A172 (cell line): ENCODE measurements at places on chromosomes 12 and 14. TPM values are rescaled to one million over a fixed set of nuclear protein-coding genes. Genes with fewer than 3 reads are reported as not detected.

The FOXN4 gene
- total RNA-seq: not detected in 2 replicates

The SCARB1 gene
- total RNA-seq: 16.4 and 27.3 TPM in 2 replicates

The JPH4 gene
- not detected in 2 replicates for total RNA-seq

The PTPRB gene
- 2.3 and 3.5 TPM in 2 replicates for total RNA-seq

The SLC25A21 gene
- total RNA-seq: 0.22 TPM in 1 of 2 replicates, not detected in the other

The IAPP gene
- total RNA-seq: not detected in 2 replicates

The BTG1 gene
- total RNA-seq: 4.0 and 4.7 TPM in 2 replicates

The TMCC3 gene
- total RNA-seq: 0.05 and 0.12 TPM in 2 replicates

The LRRC43 gene
- not detected in 2 replicates for total RNA-seq

The GPHN gene
- 10.7 and 13.3 TPM in 2 replicates for total RNA-seq

DNA sequence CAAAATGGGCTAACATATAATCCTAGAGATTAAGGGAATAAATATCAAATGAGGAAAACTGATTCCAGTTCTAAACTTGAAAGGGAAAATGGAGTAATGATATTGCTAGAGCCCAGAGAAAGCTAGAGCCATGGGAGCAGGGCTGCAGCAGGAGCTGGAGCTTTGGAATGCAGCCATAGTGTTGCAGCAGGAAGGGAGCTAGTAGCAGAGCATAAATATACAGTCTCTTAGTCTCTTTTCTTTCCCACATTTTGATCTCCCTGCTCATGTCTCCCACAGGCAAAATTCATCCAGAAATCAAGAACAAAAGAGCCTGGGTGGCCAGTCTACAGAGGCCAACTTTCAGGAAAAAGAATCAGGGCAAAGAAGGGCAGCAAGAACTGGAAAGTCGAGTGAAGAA, 253.7 kb downstream of the ATXN7L3B start:
- DNase-seq: no peak

DNA sequence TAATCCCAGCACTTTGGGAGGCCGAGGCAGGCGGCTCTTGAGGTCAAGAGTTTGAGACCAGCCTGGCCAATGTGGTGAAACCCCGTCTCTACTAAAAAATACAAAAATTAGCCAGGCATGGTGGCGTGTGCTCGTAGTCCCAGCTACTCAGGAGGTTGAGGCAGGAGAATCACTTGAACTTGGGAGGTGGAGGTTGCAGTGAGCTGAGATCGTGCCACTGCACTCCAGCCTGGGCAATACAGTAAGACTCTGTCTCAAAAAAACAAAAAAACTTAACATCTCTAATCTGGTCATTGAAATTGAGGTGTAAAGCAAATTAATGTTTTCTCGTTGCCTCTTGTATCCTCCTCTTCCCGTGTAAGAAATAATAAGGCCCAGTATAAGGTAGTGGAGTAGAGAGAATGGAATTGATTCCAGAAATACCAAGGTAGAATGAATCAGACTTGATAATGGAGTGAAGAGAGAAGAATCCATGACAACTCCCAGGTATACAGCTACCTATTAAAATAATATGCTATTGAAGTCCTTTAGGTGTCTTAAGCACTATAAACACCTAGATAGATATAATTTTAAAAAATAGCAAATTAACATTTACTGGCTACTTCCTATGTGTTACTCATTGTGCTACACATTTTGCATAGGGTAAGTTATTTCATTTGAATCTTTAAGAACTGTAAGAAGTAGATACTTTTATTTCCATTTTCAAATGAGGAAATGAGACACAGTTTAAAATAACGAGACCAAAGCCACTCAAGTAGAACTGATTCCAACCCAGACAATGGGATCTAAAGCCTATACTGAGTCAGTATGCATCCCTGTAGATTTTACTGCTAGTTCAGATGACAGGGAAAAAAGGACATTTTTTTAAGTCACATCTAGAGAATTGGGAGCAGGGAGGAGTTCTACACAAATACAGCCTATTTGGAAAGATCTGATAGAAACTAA, 23.2 kb downstream of the RAP1B start:
- DNase-seq: no peak

DNA sequence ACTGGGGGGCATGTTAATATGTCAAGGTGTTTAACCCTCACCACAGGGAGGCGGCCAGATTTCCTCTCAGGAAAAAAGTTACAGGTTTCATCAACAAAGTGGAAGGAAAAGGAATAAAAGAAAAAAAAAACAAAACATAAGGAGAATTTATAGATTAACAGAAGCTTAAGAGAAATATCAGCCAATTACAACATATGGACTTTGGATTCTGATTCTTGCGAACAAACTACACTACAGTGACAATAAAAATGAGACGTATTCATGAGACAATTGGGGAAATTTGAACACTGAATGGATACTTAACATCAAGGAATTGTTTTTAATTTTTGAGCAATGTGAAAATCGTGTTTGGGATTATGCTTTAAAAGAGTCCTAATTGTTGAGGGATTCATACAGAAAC, 60.4 kb downstream of the CALM1 start:
- no peak for DNase-seq

GRCh38 chr12:113505941-113506340, 34.3 kb upstream of the LHX5 start:
- DNase-seq: no peak

DNA sequence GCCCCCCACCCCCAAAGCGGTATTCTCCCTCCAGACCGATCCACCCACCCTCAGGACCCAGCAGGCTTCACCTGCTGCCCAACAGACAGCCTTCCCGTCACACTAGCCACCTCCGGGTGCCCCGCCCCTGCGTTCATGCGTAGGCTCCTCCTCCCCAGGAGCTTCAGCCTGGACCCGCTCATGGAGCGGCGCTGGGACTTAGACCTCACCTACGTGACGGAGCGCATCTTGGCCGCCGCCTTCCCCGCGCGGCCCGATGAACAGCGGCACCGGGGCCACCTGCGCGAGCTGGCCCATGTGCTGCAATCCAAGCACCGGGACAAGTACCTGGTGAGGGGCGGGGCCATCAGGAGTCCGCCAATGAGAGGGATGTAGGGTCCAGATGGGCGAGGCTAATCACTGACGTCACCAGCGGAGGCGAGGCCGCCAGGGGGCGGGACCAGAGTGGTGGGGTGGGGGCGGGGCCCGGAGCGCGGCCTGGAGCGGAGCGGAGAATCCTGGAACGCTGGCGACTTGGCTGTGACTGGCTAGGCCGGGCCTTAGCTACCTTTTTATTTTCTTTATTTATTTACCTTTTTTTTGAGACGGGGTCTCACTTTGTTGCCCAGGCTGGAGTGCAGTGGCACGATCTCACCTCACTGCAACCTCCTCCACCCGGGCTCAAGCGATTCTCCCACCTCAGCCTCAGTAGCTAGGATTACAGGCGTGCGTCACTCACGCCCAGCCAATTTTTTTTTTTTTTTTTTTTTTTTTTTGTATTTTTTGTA, 4.4 kb downstream of the TNS2 start:
- DNase-seq: no peak

DNA sequence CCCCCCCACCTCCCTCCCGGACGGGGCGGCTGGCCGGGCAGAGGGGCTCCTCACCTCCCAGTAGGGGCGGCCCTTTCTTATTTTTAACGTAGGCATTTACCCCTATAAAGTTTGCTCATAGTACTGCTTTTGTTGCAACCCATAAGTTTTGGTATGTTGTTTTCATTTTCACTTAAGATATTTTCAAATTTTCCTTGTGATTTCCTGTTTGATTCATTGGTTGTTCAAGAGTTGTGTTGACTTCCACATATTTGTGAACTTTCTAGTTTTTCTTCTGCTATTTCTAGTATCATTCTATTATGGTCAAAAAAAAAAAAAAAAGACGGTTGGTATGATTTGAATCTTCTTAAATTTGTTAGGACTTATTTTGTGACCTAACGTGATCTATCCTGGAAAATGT, 6.5 kb downstream of the NOXRED1 start:
- DNase-seq: no peak

- DNase-seq: no peak
Measured at GRCh38 chr14:99846808-99847207, 53.6 kb downstream of the EML1 start.

GRCh38 chr12:106342397-106343213, 14.9 kb upstream of the POLR3B start:
- peak; percentile 47 for DNase-seq

GRCh38 chr14:73997944-73998447, 21.1 kb downstream of the ENTPD5 start:
- no peak for DNase-seq

- DNase-seq: no peak
Measured at GRCh38 chr12:25794571-25794970, 163.9 kb upstream of the RASSF8 start.

- no peak for DNase-seq
Measured at GRCh38 chr12:52146089-52146821, 45.6 kb downstream of the KRT80 start.

DNA sequence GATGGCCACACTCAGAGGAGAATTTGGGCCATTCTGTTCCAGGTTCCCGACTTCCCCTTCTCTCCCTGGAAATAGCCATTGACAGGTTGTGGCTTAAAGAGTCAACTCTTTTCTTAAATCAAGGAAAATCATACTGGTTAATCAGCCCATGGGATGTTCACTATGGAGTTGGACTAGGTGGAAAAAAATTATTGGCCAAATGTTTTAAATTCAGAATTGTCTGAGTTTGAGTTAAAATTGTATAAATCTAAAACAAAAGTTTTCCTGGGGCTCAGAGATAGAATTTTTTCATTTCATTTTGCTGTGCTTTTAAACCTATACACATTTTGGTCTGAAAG, 6.5 kb downstream of the ESRRB start:
- no peak for DNase-seq

DNA sequence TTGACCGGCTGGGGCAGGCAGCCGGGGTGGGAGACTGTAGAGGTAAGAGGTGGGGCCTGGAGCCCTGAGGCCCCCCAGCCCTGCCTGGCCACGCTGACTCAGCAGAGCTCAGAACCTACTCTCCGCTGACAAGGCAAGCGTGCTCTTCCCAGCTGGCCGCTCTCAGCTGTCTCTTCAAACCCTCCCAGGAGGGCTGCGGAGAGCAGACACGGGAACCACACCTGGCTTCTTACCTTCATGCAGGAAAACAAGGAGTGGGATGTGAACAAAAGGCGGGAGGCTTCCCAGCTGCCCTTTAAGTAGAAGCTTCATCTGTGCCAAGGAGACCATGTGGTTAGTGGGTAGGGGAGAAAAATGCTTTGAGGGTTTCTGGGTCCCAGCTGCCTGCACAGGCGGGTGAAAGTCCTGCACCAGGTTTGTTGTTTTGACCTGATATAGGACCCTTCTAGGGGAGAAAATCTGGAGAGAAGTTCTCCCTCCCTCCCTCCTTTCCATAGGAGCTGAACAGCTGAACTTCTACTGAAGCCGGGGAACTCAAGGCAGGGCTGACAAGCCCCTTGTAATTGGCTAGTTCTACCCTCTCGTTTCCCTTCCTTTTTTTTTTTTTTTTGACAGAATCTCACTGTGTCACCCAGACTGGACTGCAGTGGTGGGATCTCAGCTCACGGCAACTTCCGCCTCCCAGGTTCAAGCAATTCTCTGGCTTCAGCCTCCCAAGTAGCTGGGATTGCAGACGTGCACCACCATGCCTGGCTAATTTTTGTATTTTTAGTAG, 12.8 kb upstream of the TESC start:
- DNase-seq: no peak

DNA sequence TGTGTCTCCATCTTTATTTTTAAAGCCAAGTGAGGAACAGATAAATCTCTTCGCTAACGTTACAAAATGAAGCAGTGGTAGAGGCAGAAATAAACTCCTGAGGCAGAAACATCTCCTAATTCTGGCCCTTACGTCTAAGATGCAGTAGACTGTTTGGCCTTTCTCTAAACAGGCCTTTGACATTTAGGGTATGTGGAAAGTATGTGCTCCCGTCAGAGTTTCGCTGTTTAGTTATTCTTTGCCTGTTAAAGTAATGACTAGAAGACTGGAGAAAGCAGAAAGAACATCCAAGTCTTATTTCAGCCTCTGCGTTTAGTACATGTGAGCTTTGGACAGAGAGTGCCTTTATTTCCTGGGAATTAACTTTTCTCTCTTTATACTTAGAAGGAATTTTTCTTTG, 216.6 kb downstream of the RAD51B start:
- no peak for DNase-seq

DNA sequence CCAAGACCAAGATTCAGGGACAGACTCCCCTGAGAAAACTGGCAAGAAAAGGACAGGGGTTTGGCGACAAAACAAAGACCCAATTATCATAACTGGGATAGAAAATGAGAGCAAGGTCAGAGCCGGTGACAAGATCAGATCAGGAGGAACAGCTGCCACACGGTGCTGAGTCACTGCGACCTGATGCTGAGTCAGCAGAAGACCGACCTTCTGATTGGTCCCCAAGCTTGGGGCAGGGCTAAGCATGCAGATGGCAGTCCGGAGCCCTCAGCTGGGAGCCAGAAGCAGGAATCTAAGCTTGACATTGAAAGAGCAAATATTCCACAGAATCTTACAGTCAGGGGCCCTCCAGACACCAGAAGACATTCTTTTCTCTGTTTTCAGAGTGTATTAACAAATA, 19.1 kb upstream of the ARMH4 start:
- DNase-seq: peak; percentile 85

DNA sequence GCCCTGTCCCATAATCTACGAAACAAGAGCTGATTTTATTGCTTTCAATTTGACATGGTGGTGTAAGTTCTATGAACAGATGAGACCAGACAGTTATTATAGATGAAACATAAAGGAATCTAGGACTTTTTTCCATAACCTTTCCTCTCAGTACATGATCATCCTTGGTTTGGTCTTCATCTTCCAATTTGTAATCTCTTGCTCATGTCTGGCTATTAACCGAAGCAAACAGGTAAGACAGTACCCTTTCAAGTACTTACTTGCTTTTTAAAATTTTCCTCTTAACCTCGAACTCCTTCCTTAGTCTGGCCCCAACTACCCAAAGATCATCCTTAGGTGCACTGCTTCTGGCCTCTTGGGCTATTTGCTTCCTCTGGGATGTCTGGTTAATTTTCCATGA, 1.2 kb downstream of the TSPAN31 start:
- DNase-seq: no peak

DNA sequence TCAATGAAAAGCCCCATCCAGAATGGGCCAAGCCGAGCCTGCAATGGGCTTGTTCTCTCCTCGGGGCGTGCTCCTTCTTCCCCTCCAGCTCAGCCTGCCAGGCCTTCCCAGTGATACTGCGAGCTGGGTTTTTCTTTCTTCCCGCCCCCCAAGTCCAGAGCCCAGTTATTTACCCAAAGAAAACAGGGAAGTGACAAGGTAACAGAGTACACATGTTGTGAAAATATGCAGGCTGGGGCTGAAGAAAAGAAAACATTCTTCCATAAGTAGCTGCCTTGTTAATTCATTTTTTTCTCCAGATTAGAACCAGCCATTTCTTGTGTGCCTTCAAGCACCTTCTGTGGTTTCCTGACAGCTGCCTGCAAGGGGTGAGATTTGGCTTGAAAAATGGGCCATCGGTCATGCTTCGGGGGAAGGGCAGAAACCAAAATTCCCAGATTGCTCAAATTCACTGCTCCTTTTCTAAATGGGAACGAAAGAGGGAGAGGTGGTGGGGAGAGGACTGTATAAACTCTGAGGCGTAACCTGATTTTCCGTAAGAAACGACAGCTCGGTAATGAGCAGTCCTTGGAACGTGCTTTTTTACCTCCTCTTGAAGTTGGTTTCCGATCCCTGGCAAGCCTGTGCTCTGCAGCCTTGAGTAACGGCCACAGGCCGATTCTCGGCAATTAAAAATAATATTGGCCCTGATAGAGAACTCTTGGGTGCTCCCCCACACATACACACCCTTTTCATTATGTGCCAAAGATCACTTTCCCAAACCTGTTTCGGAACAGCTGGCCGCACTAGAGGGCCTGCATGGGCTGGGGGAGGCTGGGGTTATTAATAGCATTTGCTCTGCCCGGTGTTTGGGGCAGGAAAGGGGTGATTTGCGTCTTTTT, 229.4 kb downstream of the ZFP36L1 start:
- no peak for DNase-seq
